ENCODE measurements at places on chromosomes 2 and 18.

DNA sequence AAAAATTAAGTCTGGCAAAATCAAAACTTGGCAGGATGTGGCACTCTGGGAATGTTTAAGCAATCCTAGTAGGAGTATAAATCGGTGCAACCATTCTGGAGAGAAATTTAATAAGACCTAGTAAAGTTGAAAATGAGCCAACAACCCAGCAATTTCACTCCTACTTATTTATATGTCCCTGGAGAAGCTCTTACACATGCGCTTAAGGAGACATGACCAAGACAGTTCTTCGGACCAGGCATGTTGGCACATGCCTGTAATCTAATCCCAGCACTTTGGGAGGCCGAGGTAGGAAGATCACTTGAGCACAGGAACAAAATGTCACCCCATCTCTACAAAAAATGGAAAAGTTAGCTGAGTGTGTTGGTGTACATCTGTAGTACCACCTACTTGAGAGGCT lies 374.6 kb upstream of the LYPD1 start:
- H3K4me1 ChIP-seq, result no peaks in the 10 kb centered on the region
- no peak overlapping the region for H3K27ac ChIP-seq
- DNase-seq, result no peak
- no peak overlapping the region for H3K4me3 ChIP-seq
- no peaks in the 10 kb centered on the region for H3K36me3 ChIP-seq
- no peaks in the 10 kb centered on the region for H3K27me3 ChIP-seq

GRCh38 chr2:1653956-1654695 lies 90.2 kb downstream of the PXDN start:
- H3K4me1 ChIP-seq, result no peaks in the 10 kb centered on the region
- H3K4me3 ChIP-seq, result no peak overlapping the region
- H3K27ac ChIP-seq, result no peak overlapping the region
- H3K36me3 ChIP-seq, result no peaks in the 10 kb centered on the region

DNA sequence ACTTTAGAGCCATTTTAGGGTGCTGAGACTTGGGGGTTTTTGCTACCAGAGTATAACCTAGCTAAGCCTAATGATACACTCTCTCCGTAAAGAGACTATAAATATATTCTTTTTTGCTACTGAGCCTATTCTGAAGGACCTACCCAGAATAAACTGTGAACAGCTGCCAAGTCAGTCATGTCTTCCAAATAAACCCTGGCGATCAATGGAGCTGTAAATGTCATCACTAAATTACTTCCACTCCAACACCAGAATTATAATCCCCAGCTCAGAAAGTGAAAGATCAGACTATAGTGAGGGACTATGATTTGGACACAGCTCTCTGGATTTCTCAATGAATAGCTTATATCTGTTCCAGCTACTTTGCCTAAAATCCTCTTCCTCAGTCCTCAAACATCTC lies 178.9 kb downstream of the METTL4 start:
- no peaks in the 10 kb centered on the region for H3K4me1 ChIP-seq
- H3K27me3 ChIP-seq, result peaks cover 14% of the 10 kb centered on the region
- no peak overlapping the region for H3K27ac ChIP-seq
- H3K36me3 ChIP-seq, result no peaks in the 10 kb centered on the region

DNA sequence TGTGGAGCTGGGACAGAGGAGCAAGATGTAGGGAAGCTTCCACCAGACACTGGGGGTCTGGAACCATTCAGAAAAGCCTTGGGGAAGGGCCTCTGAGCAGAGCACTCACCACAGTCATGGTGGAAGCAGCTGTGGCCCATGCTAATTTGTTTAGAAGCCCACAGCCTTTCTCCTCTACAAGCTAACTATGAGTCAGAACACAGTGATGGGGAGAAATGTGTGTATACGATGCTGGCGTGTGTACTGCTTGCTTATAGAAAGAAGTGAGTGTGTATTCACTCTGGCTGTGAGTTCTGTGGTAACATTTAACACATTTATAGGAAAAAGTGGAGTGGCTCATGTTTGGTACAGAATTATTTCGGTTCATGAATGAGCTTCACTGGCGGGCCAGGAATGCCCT lies 157.0 kb upstream of the ACAA2 start:
- no peak overlapping the region for H3K27ac ChIP-seq
- no peaks in the 10 kb centered on the region for H3K27me3 ChIP-seq
- H3K36me3 ChIP-seq, result no peaks in the 10 kb centered on the region
- no peaks in the 10 kb centered on the region for H3K4me1 ChIP-seq
- no peak overlapping the region for H3K4me3 ChIP-seq
- no peak for DNase-seq

- H3K4me1 ChIP-seq, result no peaks in the 10 kb centered on the region
- no peak overlapping the region for H3K27ac ChIP-seq
- no peaks in the 10 kb centered on the region for H3K36me3 ChIP-seq
- DNase-seq, result no peak
Measured at GRCh38 chr2:29629495-29629894, 291.9 kb downstream of the ALK start.

Measured in activated T-cell treated with anti-CD3 and anti-CD28 coated beads, Interleukin-2, amount 50 U/mL, for 72 hours (primary cell).